Activated T-helper 2 cell treated with anti-CD3 and anti-CD28 coated beads, Interferon-gamma antibody, Interleukin-2, Interleukin-4, amounts not matched to agents 10 μg/mL and 5 μg/mL and 100 μg/mL, durations not matched to agents 14 hours and 24 hours and 36 hours (primary cell): ENCODE measurements at places on chromosomes 1 and 21. TPM values are rescaled to one million over a fixed set of nuclear protein-coding genes. Genes with fewer than 3 reads are reported as not detected.

Gene MARCKSL1
- total RNA-seq = 42.5 and 45.0 TPM in 2 replicates

DNA sequence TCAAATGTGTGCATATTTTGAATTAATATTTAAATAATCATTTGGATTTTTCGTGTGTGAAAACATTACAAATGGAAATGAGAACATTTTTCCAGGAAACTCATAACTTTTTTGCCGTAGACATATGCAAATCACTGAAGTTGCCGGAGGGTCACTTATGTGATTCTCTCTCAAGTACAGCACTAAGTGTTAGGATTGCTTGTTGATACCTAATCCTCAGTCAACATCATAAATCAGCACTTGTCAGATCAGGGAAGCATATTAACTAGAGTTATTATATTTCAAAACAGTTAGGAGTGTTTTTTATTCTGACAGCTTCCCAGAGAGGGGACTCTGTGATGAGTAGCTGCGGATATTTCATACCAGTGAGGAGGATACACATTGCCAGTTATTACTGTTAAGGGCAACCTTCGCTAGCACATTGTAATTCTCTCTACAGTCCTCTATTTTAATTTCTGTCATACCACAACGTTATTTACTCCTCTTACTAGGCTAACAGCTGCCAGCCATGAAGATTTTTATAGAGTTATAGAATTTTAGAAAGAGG is 41.5 kb downstream of the NCAM2 start:
- no peak overlapping the region for H3K27ac ChIP-seq
- no peaks in the 10 kb centered on the region for H3K36me3 ChIP-seq
- no peaks in the 10 kb centered on the region for H3K4me1 ChIP-seq
- no peak for DNase-seq
- H3K4me3 ChIP-seq = no peak overlapping the region
- H3K27me3 ChIP-seq = no peaks in the 10 kb centered on the region

- no peak for DNase-seq
- no peaks in the 10 kb centered on the region for H3K36me3 ChIP-seq
- H3K4me1 ChIP-seq = peaks cover 2% of the 10 kb centered on the region
- peaks cover 13% of the 10 kb centered on the region for H3K27me3 ChIP-seq
These were observed 47.6 kb downstream of the LPAR3 start for GRCh38 chr1:84845357-84845756.

DNA sequence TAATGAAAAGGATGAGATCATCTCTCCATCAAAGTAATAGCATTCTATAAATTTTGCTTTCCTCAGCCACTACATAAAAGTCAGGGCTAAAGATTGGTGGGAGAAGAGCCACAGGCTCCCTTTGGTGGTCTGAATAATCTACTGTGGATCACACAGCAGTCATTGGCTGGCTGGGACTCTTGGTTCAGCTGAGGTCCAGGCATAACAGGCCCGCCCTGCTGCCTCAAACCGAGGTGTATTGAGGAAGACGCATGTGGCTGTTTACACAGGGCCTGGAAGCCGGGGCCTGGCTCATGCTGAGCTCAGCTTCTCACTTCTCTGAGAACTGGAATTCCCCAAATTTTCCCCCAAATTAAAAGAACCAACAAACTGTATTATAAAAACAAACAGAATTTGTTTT is 139.2 kb downstream of the PTPRC start:
- H3K36me3 ChIP-seq = no peaks in the 10 kb centered on the region
- H3K27me3 ChIP-seq = peaks cover 2% of the 10 kb centered on the region
- H3K4me1 ChIP-seq = peaks cover 10% of the 10 kb centered on the region
- no peak overlapping the region for H3K4me3 ChIP-seq

DNA sequence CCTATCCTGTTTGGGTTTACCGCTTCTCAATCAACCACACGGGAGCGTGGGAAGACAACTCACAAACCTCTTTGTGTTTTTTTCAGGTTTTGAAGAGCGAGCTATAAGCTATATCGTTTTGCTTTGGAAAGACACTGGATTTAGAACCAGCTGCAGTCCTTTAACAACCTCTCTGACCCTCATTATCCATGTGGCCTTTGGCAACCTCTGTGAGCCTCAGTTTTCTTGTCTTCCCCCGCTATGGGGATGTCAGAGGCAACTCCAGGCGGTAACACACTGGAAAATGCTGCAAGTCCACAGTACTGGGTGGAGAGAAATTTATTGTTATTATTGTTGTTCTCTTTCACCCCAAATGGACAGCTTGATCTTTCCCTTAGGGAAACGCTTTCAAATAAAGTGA is 100.0 kb downstream of the ETS2 start:
- H3K27me3 ChIP-seq = no peaks in the 10 kb centered on the region
- H3K27ac ChIP-seq = no peak overlapping the region
- DNase-seq = no peak
